ENCODE measurements at places on chromosomes 6 and 20. TPM values are rescaled to one million over a fixed set of nuclear protein-coding genes. Genes with fewer than 3 reads are reported as not detected.

The THBD gene
- total RNA-seq = 37.0 TPM

The WFDC12 gene
- not detected for total RNA-seq

The SPATA25 gene
- total RNA-seq = 1.4 TPM

The CTAGE9 gene
- total RNA-seq = not detected

The FAXC gene
- total RNA-seq = 0.16 TPM

The THBS2 gene
- 16.2 TPM for total RNA-seq

The RHAG gene
- total RNA-seq = 1.3 TPM

The TTBK1 gene
- total RNA-seq = 0.12 TPM

The TINAG gene
- not detected for total RNA-seq

The SLCO4A1 gene
- total RNA-seq = 13.4 TPM

The ESR1 gene
- total RNA-seq = 0.67 TPM

The CD93 gene
- total RNA-seq = 35.7 TPM

The POM121L2 gene
- total RNA-seq = not detected

The HDGFL1 gene
- total RNA-seq = not detected

The TRIM40 gene
- not detected for total RNA-seq

The HLA-DOA gene
- 2.6 TPM for total RNA-seq

The SIRPB1 gene
- total RNA-seq = 5.7 TPM

The PTK6 gene
- total RNA-seq = not detected

The ARFGEF3 gene
- total RNA-seq = 1.7 TPM

The HLA-DQB2 gene
- 1.3 TPM for total RNA-seq

The PTCRA gene
- total RNA-seq = not detected

The IPCEF1 gene
- 0.51 TPM for total RNA-seq

The LGSN gene
- not detected for total RNA-seq

The CCN5 gene
- 85.1 TPM for total RNA-seq

The MOG gene
- total RNA-seq = 2.4 TPM

The SNRPB gene
- 105 TPM for total RNA-seq

The CLPSL1 gene
- total RNA-seq = not detected

The DPPA5 gene
- not detected for total RNA-seq

The COX4I2 gene
- total RNA-seq = 6.8 TPM

The ISM1 gene
- 0.59 TPM for total RNA-seq

The LAMP5 gene
- total RNA-seq = not detected

The BNIP5 gene
- total RNA-seq = not detected

The FAM217A gene
- not detected for total RNA-seq

The MUC21 gene
- total RNA-seq = not detected

The PRR18 gene
- not detected for total RNA-seq

The KCNG1 gene
- 2.3 TPM for total RNA-seq

The TPX2 gene
- total RNA-seq = 0.20 TPM

The TRAPPC3L gene
- total RNA-seq = 0.20 TPM

The OR12D3 gene
- not detected for total RNA-seq

The ADA gene
- total RNA-seq = 6.3 TPM

The DDX43 gene
- 0.51 TPM for total RNA-seq

The CBLN4 gene
- not detected for total RNA-seq

The FAM162B gene
- total RNA-seq = 1.4 TPM

The RALGAPA2 gene
- total RNA-seq = 27.8 TPM

The NCR2 gene
- not detected for total RNA-seq

The DDX39B gene
- 119 TPM for total RNA-seq

The NFS1 gene
- total RNA-seq = 24.6 TPM

The HFE gene
- 6.4 TPM for total RNA-seq

The LST1 gene
- total RNA-seq = 8.5 TPM

The SRC gene
- total RNA-seq = 14.3 TPM

The CHD6 gene
- 27.4 TPM for total RNA-seq

The AKAP12 gene
- total RNA-seq = 40.1 TPM

The C6orf163 gene
- total RNA-seq = 1.5 TPM

The CNKSR3 gene
- total RNA-seq = 11.5 TPM

Data from right atrium auricular region (tissue), 2 donors.